Renal cortex interstitium (tissue), 15 donors: ENCODE measurements at places on chromosomes 13 and 19. TPM values are rescaled to one million over a fixed set of nuclear protein-coding genes. Genes with fewer than 3 reads are reported as not detected.

- DNase-seq: no peak
These were observed 12.0 kb downstream of the CERS4 start for GRCh38 chr19:8221161-8221560.

DNA sequence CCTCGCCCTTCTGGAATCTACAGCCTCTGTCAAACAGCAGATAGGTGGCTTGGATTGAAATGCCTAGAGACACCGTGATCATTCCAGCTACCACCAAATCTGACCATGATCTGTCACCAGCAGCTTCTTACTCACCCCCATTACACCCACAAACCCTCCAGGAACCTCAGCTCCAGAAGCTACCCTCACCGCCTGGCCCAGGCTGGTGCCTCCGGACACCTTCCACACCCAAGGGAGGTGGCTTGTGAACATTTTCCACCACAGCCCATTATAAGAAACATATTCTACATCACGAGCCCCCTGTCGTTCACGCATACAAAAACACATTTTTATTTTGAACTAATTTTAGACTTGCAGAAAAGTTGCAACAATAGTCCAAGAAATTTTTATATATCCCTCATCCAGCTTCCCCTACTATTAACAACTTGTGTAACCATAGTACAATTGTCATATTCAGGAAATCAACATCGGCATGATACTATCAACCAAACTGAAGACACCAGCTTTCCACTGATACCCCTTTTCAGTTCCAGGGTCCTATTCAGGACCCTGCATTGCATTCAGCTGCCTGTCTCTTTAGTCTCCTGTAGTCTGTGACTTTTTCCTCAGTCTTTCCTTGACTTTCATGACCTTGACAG is 15.4 kb upstream of the UBE2L5 start:
- DNase-seq: no peak

Gene CEACAM7
- polyA plus RNA-seq: not detected

GRCh38 chr13:44726214-44726613 is 150.1 kb upstream of the TSC22D1 start:
- no peak for DNase-seq

GRCh38 chr13:21075379-21076249 is 14.2 kb upstream of the LATS2 start:
- DNase-seq: no peak
